ENCODE measurements at places on chromosomes 5 and 9.

DNA sequence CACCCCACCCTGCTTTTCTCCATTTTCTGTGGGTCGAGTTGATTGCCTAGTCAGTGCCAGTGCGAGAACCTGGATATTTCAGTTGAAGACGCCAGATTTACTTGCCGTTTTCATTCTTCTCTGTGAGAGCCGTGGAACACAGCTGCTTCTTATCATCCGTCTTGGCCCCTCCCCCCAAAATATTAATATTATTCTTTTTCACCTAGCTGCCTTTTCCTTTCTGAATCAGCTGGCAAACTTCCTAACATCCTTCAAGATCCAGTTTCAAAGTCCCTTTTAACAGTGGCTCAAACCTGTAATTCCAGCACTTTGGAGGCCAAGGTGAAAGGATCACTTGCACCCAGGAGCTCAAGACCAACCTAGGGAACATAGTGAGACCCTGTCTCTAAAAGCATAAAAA, 117.1 kb upstream of the RASA1 start:
- no peak for DNase-seq

DNA sequence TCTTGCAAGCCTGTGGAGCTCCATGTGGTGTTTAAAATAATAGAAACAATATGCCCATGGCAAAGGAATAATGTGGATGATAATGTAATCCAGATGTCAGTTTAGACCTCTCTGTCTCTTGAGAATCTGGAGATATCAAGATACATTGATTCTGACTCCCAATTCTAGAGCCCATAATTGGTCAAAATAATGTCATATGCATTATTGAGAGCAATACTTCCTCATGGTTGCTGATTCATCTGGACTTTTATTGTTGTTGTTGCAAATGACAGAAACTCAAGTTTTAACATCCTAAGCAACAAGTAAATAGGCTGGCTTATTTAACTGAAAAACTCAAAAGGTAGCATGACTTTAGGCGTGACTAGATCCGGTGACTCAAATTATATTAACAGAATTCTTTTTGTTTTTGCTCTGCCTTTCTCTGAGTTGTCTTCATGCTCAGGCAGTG, 152.1 kb downstream of the PCSK1 start:
- DNase-seq = no peak

GRCh38 chr9:85479305-85479704, 262.4 kb downstream of the AGTPBP1 start:
- no peak for DNase-seq

DNA sequence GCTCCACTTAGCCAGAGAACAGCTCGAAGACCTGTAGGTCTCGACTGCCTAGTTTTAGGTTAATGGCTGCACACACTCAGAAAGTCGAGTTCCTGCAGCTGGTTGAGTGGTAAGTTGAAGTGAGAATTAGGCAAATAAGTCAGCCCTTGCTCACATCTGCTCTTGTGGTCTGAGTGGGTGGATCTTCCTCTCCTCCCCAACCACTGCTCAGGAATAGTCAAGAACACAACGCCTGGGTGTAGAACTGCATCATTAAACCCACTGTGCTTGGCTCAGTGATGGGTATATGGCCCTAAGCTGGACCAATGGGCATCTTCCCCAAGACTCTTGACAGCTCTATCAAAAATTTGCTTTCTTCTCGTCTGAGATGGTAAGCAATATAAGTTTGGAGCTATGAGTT, 20.9 kb upstream of the ADAM19 start:
- no peak for DNase-seq

- no peak for DNase-seq
Observed at GRCh38 chr9:110099236-110100095, 108.5 kb downstream of the C9orf152 start.

- DNase-seq = no peak
Observed at GRCh38 chr5:117733051-117733450, 1158.4 kb upstream of the SEMA6A start.

- no peak for DNase-seq
Observed at GRCh38 chr9:92948038-92948534, 763 bp downstream of the FGD3 start.

- DNase-seq = no peak
Observed at GRCh38 chr9:89397471-89397870, 79.2 kb downstream of the SECISBP2 start.

DNA sequence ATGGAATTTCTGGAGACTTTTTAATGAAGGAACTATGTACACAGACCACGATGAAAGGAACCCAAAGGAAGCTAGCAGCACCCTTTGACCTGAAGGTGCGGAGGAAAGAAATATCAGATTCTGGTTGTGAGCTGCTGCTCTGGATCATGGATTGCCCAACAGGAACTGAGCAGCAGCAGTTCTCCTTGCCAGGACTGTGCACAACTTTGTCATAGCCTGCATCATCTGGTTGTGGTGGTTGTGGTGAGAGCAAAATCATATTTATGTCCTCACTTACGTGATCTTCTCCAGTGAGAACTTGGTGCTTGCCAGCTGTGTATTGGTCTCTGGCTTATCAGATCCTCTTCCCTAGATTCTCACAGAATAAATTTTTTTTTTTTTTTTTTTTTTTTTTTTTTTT, 70.7 kb upstream of the LPAR1 start:
- no peak for DNase-seq

DNA sequence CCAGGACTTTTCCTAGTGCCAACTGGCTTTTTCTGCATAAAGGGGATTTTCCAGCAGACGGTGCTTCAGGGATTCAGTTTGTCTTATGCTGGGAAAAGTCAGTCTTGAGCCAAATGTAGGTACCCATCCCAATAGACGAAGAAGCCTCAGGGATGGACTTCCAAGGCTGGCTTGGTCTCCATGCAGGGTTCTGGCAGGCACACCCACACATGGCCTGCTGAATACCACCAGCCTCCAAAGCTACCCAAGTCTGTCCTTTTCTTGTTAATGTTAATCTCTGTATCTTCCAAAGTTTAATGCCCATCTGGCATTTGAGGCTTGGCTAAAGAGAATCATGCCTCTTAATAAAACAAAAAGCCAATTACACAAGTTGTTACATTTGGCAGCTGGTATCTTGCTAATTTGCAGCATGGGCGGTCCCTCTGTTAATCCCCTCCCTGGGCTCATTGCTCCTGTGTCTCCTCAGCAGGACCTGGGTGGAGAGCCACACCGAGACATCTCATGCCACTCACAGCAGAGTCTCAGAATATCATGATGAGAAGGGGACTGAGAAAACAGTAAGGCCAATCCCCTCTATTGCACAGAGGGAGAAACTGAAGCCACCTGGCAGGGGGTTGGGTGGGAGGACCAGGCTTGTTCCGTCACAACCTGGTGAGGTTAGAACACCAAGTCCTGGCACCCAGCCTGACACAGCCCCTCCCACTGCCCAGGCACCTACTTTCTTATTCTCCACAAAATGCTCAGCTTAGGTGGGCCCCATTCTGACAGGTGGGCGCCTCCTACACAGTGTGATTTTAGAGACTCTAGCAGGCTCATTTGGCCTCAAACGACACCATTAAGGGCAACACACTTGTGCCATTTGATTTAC, 243.2 kb downstream of the FSTL4 start:
- DNase-seq = no peak

- DNase-seq = no peak
Observed at GRCh38 chr9:87405677-87406542, 91.8 kb upstream of the DAPK1 start.

DNA sequence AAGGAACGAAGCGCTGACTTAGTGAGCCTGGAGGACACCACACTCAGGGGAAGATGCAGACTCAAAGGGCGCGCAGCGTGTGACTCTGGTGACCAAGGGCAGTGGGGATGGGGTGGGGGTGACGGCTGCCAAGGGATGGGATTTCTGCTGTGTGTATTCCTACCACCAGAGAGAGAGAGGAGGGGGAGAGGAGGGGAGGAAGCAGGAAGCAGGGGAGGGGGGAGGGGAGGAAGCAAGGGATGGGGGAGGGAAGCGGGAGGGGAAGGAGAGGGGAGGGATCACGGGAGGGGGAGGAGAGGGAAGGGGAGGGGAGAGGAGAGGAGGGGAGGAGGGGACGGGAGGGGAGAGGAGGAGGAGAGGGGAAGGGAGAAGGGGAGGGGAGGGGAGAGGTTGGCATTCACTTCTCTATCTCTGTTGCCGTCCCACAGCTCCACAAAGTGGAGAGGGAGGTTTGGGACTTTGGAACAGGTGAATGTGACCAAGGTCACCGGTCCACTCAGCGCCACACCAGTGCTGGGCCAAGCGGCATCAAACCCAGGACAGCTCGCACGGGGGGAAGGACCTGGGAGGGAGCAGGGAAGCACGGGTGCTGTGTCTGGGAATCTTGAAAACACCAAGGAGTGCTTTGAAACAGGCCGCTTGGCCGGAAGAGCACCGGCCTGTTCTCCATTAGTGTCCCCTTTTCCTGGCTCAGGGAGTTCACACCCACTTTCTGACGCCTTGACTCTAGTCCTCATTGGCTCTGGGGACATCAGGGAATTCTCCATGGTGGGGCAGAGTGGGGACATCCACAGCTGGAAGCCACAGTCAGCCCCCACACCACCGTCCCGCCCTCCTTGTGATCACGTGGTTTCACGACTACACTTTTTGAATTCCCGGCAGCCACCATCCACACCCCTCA, 77.4 kb downstream of the VAV2 start:
- no peak for DNase-seq

DNA sequence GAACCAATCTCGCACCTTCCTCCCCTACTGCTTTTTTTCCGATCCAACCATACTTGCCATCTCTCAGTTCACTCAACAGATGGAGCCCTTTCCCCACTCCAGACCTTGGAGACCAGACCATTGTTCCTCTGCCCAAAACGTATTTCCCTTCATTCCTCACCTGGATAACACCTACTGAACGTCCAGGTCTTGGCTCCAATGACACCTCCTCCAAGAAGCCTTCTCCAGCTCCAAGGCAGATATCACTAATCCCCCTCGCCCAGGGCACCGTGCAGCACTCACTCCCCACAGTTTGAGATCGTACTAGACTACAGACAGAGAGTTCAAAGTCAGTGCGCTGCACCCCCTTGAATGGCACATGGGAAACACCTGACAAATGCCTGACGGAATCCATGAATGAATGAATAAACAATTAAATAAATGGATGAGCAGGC, 47.1 kb upstream of the AKNA start:
- peak; percentile 34 for DNase-seq

DNA sequence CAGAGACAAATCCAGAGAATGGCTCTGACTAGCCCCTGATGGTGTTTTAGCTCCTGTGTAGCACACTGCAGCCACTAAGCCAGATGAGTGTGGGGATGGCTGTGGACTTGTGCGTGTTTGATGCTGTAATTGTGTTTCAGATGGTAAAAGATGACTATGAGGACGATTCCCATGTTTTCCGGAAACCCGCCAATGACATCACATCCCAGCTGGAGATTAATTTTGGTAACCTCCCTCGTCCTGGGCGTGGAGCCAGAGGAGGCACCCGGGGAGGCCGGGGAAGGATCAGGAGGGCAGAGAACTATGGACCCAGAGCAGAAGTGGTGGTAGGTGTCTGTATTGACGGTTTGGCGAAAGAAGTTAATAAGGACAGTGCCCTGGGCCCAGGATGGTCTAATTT, 38.0 kb downstream of the HABP4 start:
- no peak for DNase-seq

GRCh38 chr5:172114875-172115422, 73.1 kb downstream of the STK10 start:
- no peak for DNase-seq

DNA sequence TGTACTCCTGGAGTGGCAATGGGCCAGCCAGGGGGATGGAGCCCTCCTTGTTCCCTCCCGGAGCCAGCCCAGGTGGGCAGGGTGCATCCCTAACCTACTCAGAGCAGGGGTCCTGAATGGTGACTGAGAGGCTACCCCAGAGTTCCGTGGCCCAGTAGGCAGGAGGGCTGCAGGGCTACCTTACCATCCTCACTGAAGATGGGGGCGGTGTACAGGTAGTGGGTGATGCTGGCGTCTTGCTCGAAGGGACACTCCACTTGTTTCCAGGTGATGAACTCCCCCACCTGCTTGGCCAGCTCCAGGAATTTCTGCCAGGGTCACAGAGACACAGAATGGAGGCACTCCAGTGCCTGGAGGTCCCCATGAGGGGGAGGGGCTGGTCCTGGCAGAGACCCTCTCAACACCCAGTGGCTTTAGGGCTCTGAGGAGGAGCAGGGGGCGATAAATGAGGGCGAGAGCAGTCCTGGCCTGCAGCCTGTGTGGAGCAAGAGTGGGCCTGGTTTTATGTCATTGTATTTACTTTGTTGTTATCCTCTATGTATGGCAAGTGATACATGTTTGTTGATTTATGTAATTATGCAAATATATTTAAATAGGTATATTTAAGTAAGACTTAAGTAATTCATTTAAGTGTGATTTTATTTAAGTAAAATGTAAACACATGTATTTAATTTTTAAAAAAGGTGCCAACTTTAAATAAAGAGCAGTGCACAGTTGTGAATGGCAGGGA, 39.9 kb upstream of the RNF130 start:
- DNase-seq = no peak

GRCh38 chr9:37937366-37937765, 33.4 kb upstream of the SLC25A51 start:
- DNase-seq = no peak

DNA sequence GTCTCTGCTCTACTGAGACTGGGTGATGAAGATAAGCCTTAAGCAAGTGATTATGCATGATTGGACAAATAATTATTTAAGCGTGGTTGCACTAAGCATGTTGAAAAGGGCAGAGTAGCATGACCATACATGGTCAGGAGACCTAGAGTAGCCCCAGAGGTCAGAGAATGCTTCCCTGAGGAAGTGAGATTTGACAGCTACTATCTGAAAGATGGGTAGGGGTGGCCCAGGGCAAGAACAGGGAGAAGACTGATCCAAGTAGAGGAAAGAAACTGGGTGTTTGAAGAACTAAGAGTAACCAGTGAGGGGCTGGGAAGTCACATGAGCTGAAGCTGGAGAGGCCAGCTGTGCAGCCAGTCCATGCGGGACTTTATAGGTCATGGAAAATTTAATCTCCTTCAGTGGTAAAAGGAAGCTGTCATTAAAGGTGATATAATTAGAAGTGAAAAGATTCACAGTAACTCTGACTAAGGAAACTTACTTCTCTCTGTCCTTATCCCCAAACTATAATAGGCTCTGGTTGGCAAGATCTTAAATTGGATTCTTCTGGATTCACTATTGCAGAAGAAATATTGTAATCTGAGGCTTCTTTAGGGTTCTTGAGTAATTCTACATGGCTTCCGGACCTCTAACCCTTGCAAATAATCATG, 35.2 kb downstream of the YIPF5 start:
- no peak for DNase-seq

GRCh38 chr5:126742425-126742824, 34.5 kb upstream of the LMNB1 start:
- no peak for DNase-seq

GRCh38 chr9:132753593-132753880, 83.3 kb downstream of the GTF3C4 start:
- no peak for DNase-seq

- DNase-seq = peak; percentile 9
Observed at GRCh38 chr5:73338256-73339050, 110.1 kb downstream of the FOXD1 start.

- no peak for DNase-seq
Observed at GRCh38 chr9:97186493-97186892, 121.0 kb upstream of the CCDC180 start.

- no peak for DNase-seq
Observed at GRCh38 chr5:140633501-140633900, 526 bp upstream of the CD14 start.

- DNase-seq = no peak
Observed at GRCh38 chr9:89529243-89530035, 31.5 kb upstream of the SEMA4D start.

GRCh38 chr5:172319708-172320441, 36.3 kb upstream of the UBTD2 start:
- no peak for DNase-seq

GRCh38 chr9:36970007-36970888, 63.8 kb downstream of the PAX5 start:
- no peak for DNase-seq

Data from NCI-H460 (cell line).